ENCODE measurements at places on chromosomes 12 and 14. TPM values are rescaled to one million over a fixed set of nuclear protein-coding genes. Genes with fewer than 3 reads are reported as not detected.

Gene CATSPERB
- 0.23 TPM for polyA plus RNA-seq

Gene MYO1A
- 0.43 TPM for polyA plus RNA-seq

Gene STON2
- 18.5 TPM for polyA plus RNA-seq

Gene ASB2
- polyA plus RNA-seq: 25.8 TPM

Gene KRT74
- polyA plus RNA-seq: not detected

Gene BEGAIN
- polyA plus RNA-seq: 3.6 TPM

Gene CLBA1
- polyA plus RNA-seq: 4.2 TPM

Gene SIRT4
- 3.7 TPM for polyA plus RNA-seq

Gene HVCN1
- polyA plus RNA-seq: 4.8 TPM

DNA sequence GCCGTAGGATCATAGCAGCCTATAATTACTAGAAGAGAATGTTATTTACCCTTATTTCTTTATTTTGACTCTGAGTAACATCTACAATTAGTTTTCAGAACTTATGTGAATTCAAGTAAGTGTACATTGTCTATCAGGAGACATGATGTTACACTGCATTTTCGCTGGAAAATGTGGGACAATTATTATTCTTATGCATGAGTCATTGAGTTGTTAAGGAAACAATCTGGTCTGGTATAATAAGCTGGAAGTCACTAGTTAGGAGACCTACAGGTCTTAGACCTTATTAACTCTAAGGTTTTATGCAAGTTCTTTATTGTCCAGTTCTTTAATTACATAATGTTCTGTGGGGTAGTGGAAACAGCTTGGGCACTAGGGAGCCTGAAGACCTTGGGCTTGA is 5.8 kb downstream of the KTN1 start:
- no peak for DNase-seq

DNA sequence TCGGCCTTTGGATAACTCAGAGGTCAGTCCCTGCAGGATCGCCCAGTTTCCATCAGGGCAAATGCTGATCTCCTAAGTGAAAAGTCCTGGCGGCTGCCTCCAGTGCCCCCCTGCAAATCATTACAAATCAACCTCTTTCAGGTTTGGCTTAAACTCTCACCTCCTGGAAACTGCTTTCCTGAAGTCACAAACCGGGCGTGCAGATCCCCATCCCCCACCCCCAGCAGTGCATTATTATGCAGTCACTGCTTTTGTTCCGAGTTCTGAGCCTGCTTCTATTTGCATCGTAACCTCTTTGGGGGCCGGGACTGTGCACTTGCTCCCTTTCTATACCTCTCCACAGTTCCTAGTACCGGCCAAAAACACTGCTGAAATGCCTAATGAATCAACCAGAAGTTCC is at the start of gene USP44:
Gene USP44 (minus strand): TSS at position 172 of the 400 bp plus-strand sequence. CDS start 17,220 bp downstream, outside the sequence.
- DNase-seq: no peak

- DNase-seq: no peak
These were observed 168.5 kb upstream of the RTL1 start for GRCh38 chr14:101072070-101072469.

DNA sequence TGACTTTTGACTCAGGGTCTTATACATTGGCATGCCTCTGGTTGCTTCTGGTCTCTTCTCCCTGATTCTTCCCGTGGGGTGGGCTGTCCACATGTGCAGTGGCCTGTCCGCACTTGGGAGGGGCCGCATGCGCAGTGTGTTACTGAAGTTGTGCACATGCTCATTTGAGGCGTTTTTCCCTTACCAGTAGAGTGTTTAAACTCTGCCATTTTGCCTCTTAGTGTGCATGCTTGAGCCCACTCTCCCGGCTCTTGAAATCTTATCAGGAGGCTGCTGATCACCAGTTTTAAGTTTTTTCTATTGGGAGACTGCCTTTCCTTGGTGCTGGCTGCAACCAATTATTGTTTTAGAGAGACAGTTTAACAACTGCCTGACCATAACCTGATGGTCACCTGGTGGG is 32.1 kb upstream of the HECTD1 start:
- DNase-seq: no peak

DNA sequence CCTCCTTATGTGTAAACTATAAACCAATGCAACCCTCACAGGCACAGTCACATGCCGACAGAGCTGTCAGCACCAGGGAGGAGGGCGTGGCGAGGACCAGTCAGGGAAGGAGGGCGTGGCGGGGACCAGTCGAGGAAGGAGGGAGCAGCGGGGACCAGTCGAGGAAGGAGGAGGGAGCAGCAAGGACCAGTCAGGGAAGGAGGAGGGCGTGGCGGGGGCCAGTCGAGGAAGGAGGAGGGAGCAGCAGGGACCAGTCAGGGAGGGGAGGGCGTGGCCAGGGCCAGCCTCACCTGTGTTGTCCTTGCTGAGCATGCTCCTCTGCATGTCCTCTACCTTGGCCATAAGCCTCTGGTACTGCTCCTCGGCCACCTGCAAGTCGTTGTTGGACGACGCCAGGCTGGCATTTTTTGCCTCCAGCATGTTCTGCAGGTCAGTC is 24.2 kb downstream of the GOLGA3 start:
- DNase-seq: no peak

GRCh38 chr14:20143911-20144310 is 5.3 kb downstream of the OR4N5 start:
- no peak for DNase-seq

DNA sequence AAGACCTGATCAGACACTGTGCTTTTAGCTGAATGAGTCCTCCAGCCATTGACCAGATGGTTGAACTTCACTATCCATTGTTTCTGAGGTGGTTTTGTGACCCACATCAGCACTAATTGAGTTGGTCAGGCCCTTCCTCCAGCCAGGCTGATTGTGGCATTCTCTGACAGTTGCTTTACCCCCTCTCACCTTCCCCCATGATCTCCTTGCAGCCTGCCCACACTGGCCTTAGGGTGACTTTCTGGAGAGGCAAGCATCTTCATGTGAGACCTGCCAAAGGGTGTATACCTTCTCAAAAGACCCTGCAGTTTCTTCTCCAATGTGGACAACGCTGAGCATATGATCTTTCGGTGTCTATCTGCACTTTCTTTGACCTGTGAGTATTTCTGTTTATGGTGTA is 83.9 kb downstream of the GPATCH2L start:
- no peak for DNase-seq

DNA sequence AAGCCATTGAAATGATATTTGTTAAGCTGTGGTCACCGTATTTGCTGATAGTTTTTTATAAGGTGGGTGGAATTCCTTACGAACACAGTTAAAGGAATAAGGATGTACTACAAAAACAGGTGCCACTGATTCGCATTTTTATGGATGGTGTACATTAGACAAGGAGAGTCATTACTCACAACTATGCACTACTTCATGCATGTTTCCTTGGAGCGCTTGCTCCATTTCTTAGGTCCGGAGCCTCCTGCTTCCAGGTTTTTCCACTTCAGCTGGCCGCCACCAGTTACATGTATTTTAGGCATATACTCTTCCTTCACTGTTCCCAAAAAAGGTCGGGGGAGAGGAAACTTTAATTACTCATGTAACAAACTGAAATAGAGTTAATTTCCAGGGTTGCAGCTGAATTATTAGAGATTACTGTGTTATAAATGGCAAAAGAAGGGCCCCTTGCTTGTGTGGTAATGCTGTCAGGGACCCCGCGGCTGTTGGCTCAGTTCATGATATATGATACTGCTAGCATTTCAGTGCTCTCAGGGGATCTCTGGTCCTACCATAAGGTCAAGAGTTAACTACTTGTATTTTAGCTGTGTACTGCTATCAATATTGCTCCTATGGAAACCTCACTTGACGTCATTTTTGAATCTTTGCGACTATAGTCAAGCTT is 454.7 kb downstream of the NPAS3 start:
- peak; percentile 31 for DNase-seq

GRCh38 chr14:84750763-84751554 is 779.0 kb upstream of the FLRT2 start:
- no peak for DNase-seq

GRCh38 chr12:80979251-80979650 is 41.5 kb upstream of the LIN7A start:
- DNase-seq: no peak

DNA sequence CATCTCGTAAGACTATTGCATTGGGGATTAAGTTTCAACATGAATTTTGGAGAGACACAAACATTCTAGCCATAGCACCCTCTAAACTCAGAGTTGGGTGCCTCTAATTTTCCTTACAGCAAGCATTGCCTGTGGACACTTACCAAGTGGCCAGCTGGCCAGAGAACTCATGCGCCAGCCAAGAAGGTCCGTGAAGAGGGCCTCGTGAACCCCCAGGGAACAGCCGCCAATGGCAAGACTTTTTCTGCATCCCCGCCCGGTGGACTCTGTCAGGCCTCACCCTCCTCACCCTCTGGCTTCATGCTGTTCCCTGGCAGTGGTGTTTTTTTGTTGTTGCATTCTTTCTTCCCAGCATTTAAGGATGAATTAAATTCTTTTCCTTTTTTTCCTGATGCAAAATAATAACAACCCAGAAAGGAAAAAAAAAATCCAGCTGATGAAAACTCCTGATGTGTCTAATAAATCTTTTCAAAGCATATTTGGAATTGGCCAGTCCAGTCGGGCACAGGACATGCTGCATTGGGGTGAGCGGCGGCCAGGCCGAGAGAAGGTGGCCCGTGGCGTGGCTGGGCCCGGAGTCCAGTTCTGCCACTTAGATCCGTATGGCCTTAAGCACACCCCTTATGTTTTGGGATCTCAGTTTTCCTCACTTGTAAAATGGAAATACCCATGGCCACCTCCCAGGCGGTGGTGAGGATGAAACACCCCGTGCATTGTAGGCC is 191.9 kb upstream of the DIO3 start:
- DNase-seq: no peak

- no peak for DNase-seq
These were observed 128.3 kb upstream of the PRMT8 start for GRCh38 chr12:3362737-3363136.

GRCh38 chr14:98368916-98369315 is 903.1 kb downstream of the BCL11B start:
- no peak for DNase-seq

GRCh38 chr14:81350344-81351130 is 49.6 kb downstream of the STON2 start:
- no peak for DNase-seq

GRCh38 chr12:114726092-114726710 is 42.2 kb upstream of the TBX3 start:
- no peak for DNase-seq

GRCh38 chr12:109423392-109423791 is 53.7 kb downstream of the KCTD10 start:
- no peak for DNase-seq

GRCh38 chr12:132647858-132648257 is 29.3 kb downstream of the P2RX2 start:
- no peak for DNase-seq

- DNase-seq: no peak
These were observed 286.9 kb downstream of the RAD51B start for GRCh38 chr14:68106456-68106855.

DNA sequence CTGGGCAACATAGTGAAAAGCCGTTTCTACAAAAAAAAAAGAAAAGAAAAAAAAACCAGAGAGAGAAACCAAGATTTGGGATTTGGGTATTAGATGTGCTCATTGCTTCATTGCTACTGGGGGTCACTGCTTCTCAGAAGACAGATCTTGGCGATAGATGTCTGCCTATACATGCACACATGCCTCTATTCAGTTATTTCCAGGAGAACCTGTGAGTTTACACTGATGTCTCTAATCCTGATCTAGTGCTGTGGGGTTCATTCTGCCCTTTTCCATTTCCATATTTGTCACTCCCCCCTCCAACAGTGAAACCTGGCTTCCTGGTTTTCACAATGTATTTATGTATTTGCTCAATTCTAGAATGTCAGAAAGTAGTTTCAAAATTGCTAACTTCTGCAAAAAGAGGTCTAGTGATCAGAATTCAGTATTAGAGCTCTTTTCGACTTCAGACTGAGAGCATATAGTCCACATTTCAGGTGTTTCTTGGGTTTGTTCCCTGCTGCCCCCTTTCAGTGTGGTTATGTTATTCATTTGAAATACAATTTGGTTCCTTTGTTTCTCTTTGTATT is 111.0 kb downstream of the SLC25A47 start:
- no peak for DNase-seq

DNA sequence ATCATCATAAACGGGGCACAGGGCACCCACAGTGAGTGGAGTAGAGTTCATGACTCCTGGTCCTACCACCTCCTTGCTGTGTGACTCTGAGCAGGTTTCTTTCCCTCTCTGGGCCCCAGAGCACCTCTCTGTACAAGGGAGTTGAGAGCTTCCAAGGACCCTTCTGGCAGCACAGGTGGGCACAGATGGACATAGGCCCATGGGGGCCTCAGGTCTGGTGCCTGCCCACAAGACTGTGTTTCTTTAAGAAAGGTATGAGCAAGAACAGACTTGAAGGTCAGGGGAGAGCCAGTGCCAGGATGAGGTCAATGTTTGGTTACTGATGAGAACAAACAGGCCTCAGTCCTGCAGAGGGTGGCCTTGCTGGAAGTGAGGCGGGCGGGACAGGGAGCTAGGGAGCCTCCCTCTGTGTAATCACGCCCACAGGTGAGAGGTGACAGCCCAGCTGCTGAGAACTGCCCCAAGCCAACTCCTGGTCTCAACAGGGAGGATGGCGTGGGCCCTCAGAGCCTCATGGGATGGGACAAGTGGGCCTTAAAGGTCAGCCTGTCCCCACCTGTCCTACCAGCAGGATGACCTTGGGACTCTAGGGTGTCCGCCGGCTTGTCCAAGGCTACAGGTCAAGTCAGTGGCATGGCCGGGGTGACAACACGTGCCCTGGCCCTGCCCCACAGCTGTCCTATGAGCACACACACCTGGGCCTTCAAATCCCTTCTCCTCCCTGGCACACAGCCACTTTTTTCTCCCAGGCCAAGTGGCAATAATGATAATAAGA is 49.1 kb downstream of the CCDC85C start:
- DNase-seq: no peak

- peak; percentile 38 for DNase-seq
These were observed 34.6 kb downstream of the PTPRR start for GRCh38 chr12:70885956-70886355.

GRCh38 chr12:77549383-77550128 is 281.1 kb upstream of the NAV3 start:
- DNase-seq: no peak

DNA sequence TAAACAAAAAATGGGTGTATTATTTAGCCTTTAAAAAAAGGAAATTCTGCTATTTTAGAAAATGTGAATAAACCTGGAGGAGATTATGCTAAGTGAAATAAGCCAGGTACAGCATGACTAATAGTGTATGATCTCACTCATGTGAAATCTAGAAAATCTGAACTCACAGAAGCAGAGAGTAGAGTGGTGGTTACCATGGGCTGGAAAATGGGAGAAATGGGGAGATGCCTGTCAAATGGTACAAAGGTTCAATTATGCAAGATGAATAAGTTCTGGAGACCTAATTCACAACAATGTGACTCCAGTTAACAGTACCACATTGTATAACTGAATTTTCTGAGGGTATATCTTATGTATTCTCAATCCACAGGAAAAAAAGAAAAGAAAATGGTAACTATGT is 17.4 kb upstream of the LEMD3 start:
- DNase-seq: no peak

GRCh38 chr12:167959-168600 is 45.9 kb downstream of the SLC6A12 start:
- no peak for DNase-seq

- no peak for DNase-seq
These were observed 172.6 kb downstream of the SUDS3 start for GRCh38 chr12:118548887-118549509.
